NCI-H1048 (cell line): ENCODE measurements at places on chromosomes 5 and 9.
A peak's percentile ranks its signal among the peaks of the same experiment; 100 is the strongest.

DNA sequence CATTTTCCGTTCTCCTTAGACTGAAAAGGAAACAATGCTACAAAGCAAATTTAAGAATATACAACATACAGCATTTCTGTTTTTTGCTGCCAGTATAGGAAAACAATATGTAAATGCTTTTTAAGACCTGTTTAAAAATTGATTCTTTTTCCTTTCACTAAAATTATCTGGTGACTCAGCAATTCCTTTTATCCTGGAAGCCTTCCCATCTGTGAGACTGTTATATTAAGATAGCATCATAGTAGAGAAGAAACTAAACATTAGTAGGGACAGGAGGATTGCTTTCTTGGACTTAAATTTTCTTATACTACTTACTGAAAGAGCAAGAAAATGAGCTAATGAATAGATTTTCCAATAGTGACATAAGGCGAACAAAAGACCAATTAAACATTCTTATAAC, 30.0 kb upstream of the GPR21 start:
- no peak for DNase-seq

DNA sequence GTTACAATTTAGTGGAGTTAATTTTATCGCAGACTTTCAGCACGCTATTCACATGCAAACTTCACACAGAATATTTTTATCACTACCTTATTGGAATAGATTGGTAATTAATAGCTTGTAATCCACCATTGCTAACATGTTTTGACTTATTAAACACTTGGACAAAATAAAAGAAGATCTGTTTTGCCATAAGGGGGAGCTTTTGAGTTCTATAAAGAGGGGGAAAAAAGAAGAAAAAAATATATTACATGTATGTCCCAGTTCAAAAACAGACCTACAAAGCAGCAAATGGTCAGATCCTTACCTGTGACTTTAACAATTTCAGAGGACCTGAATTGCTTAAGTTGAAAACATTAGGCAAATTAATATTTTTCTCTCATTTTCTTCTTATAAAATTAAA, 1.2 kb upstream of the PAPPA start:
- DNase-seq: no peak

DNA sequence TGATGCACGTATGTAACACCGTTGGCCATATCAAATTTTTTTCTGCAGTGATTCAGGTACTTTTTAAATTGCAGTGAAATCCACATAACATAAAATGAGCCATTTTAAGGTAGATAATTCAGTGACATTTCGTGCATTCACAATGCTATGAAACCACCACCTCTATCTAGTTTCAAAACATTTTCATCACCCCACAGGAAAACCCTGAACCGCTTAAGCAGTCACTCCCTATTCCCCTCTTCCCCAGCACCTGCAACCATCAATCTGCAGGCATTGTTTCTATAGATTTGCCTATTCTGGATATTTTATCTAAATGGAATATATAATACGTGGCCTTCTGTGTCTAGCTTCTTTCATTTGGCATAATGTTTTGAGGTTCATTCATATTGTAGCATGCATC, 79.2 kb downstream of the BOD1 start:
- no peak for DNase-seq

DNA sequence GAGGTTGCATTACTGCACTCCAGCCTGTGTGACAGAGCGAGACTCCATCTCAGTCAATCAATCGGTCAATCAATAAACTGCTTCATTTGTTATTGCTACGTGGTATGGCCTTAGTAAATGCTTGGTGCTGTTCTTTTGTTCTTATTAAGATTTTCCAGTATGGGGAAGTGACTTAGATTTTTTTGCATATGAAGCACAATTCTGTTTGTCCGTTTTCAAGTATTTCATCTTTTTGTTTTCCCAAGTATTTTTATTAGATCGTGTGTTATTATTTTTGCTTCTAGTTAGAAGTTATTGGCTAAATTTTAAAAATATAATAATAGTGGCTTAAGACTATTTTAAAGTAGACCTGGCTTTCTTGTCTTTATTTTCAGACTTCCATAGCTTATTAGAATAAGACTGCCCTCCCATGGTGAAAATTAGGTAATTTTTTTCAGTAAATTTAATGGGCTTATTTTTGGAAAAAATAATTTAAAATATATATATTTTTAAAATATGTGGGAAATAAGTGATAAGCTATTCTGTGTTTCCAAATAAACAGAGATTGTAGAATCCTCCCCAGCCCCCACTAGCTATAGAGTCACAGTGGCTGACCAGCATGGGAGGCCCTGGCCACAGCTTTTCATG, 14.7 kb upstream of the OMD start:
- no peak for DNase-seq

DNA sequence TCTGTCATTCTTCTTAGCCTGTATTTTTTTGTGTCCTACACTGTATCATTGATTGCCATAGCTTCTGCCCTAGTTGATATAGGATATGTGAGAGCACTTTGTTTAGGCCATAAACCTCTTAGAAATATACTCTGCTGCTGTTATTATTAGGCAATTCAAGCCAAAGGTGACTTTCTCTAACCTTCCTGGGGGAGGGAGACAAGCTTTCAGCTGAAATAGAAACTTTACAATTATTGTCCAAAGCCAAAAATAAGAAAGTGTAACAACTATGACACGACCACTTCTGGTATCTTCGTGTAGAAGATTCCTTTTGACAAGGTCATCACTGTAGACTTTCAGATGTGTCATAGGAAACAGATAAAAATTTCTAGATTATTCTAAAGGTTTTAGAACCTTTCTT, 12.2 kb upstream of the CSNK1A1 start:
- no peak for DNase-seq

GRCh38 chr9:84241817-84242373, 98.7 kb downstream of the SLC28A3 start:
- no peak for DNase-seq

- no peak for DNase-seq
Observed at GRCh38 chr9:93624977-93625376, 48.6 kb downstream of the PHF2 start.

DNA sequence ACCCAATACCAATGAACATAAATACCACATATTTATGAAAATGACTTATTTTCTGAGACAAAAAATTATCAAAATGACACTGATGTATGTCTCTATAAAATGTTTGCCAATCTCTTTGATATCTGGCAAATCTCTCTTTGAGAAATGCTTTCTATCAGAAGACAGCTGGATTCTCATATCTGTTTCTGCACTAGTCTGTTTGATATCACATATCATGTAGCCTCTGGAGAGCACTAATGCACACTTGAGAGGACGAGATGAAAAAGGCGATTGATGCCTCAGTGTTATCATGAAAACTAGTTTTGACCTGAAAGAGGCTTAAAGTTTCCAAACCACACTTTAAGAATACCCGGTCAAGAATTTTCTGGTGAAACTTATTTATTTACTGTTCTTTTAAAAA, 29.1 kb upstream of the ANKRD55 start:
- DNase-seq: no peak

- no peak for DNase-seq
Observed at GRCh38 chr5:100546001-100546400, 10.8 kb downstream of the FAM174A start.

DNA sequence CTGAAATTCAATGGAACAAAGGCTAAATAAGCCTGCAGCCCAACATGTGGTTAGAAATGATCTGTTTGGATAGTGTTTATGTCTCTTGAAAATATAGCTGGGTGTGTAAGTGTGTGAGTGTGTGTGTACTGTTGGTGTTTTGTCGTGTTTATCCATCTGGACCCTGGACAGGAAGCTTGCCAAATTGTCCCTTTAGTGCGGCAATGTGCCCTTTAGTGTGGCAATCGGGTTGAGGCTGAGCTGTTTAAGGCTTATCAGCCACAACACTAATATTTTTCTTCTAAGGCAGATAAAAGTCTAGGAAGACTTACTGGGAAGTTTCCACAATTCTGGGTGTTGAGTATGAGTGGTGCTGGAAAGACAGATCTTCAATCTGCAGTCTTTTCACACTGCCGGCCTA, 180.2 kb downstream of the YTHDC2 start:
- no peak for DNase-seq

- no peak for DNase-seq
Observed at GRCh38 chr9:135476561-135477355, 2.8 kb upstream of the PPP1R26 start.

- no peak for DNase-seq
Observed at GRCh38 chr5:154826-155225, 36.5 kb upstream of the LRRC14B start.

DNA sequence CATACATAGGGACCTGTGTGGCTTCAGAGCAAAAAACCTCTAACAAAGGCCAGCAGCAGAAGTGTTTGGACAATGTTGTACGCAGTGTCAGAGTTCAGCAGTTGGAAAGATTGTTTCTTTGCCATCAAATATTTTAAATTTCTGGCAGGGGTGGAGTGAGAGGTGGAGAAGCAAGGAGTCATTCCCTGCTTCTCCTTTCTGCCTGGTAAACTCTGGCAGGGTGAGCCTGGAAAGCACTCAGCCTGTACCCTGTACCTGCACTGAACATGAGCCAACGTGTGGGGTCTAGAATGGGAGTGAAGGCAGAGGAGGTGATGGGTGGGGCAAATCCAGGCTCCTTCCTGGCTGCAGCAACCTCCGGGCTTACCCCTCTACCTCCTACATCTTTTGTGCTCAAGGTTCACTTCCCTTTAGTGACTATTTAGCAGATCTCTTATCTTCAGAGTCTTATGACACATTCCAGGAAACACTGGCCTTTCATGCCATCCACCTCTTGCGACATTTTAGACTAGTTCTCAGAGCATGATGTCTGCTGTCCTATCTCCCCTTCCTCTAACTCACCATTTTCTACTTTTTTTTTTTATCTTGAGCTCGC, 445.0 kb upstream of the PIK3R1 start:
- no peak for DNase-seq

GRCh38 chr5:151357097-151357496, 9.7 kb upstream of the SLC36A2 start:
- no peak for DNase-seq

GRCh38 chr5:150305095-150305494, 2.4 kb upstream of the ARSI start:
- DNase-seq: no peak

GRCh38 chr9:112241491-112241890, 66.4 kb upstream of the SUSD1 start:
- no peak for DNase-seq

DNA sequence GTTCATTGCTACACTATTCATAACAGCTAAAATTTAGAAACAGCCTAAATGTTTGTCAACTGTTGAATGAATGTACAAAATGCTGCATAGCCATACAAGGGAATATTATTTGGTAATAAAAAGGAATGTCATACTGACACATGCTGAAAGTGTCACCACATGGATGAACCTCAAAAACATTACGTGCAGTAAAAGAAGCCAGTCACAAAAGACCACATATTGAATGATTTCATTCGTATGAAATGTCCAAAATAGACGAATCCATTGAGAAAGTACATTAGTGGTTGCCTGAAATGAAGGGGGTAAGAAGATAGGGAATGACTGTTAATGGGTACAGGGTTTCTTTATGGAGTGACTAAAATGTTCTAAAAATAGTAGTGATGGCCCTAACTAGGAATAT, 11.6 kb upstream of the ECM2 start:
- no peak for DNase-seq

DNA sequence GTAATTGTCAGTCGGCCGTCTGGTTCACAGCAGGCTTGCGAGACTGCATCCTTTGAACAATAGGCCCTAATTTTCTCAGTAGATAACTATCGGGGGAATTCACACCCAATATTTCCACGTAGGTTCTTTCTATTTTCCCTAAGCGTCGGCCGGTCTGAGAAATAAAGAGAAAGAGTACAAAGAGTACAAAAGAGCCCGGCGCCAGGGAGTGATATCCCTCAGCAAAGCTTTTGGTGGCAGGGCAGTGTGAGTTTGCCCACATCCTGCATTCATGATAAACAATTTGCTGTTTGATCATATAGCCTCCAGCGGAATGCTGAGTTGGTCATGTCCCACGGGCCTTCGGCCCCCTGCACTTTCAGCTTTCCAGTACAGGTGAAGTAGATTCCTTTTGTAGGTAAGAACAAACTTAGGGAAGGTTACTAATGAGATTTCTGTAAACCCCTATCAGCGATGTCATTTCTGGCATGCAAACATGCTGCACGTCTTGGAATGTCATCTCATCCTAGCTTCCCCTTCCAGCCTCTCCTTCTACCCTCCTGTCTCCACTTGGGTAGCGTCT, 4.7 kb upstream of the PTGR1 start:
- no peak for DNase-seq

- DNase-seq: no peak
Observed at GRCh38 chr5:115785381-115786065, 30.9 kb downstream of the CDO1 start.

GRCh38 chr5:132439521-132440089, 51.0 kb downstream of the IRF1 start:
- no peak for DNase-seq

GRCh38 chr9:20884985-20885593, 146.4 kb downstream of the HACD4 start:
- DNase-seq: peak; percentile 4

GRCh38 chr9:38380230-38380871, 12.2 kb upstream of the ALDH1B1 start:
- DNase-seq: no peak

- DNase-seq: no peak
Observed at GRCh38 chr5:72214168-72214567, 105.9 kb downstream of the MRPS27 start.

DNA sequence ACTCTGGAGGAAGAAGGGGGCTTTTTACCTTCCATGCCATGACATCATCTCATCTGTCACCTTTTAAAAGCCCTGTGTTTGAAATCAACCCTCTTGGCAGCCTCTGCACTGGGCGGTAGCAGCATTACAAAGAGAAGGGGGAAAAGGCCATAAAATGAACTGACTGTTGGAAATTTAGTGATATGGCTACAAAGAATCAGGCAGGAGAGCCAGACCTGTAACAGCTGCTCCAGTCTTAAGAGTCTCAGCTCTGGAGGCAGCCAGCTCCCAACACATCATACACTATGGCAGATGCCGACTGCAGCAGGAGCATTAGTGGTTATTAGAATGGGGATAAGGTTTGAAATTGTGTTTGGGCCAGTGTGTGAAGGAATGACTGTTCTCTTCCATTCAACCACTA, 257.5 kb downstream of the DMAC1 start:
- no peak for DNase-seq

DNA sequence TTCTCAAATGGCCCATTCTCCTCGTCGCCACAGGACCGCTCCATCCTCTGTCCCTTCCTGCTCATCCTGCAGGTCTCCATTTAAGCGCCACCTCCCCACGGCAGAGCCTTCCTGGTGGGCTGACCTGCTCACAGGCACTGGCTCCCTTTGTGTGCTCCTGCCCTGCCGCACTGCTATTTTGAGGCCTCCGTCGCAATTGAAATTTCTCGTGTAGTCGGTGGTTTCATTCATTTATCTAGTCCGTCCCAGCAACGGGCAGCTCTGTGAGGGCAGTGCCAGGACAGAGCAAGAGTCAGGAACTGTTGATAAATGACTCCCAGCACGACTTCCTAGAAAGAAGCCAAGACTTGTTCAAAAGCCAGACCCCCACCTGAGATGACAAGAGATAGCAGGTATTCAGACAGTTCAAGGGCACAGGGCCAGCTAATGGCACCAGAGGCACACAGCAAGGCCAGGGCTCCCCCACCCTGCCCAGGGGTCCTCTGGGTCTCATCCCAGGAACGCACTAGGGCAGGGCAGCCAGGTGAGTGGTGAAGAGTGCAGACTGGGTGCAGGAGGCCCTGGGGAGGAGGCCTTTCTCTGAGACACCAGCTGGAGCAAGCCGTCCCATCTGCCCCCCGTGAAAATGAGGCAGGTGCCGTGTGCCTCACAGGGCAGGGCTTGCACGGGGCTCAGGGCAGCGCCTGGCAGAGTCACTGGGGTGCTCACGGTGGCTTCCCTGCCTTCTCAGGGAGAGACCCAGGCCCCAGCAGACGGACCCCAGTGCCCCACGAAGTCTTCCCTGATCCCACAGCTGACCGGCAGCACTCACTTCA, 36.9 kb downstream of the FAM78A start:
- DNase-seq: no peak

- DNase-seq: no peak
Observed at GRCh38 chr5:92380069-92380770, 997.1 kb upstream of the ARRDC3 start.
